Activated CD4-positive, alpha-beta T cell treated with anti-CD3 and anti-CD28 coated beads, Interleukin-2, amount 50 U/mL, for 24 hours (primary cell): ENCODE measurements at places on chromosomes 4 and X.

DNA sequence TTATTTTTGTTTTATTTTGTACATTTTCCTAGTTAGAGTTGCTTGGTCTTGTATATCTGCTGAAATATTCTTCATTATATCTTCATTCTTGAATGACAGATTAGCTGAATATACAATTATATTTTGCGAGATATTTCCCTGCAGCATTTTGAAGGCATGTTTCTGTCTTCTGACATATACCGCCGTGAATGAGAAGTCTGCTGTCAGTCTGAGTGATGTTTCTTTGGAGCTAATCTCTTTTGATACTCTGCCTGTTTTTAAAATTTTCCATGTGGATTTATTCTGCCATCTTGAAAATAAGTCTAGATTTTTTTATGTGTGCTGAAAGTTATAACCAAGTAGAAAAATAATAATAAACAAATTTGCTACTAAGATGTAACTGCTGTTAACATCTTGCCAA, 148.5 kb downstream of the MAGEC1 start:
- DNase-seq, result no peak

DNA sequence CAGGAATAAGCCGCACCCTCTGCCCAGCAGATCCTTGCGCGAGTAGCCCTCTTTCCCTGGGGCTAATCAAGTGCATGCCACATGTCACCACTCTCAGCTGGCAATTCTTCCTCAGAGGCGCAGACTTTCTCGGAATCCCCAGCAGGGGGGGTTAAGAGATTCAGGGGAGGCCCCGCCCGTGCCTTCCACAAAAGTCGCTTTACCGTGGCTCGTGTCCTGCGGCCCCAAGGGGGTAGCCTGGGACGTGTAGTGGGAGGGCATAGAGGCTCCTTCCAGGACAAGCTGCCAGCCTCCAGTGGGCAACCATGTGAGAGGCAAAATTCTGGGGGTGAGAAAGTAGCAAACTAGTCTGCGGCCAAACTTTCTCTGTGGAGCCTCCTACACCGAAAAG, 652 bp downstream of the SRPX start:
- no peak for DNase-seq

- no peak for DNase-seq
Observed at GRCh38 chrX:68934922-68935321, 106.1 kb downstream of the EFNB1 start.

GRCh38 chrX:101051153-101051548, 760 bp downstream of the TRMT2B start:
- no peak for DNase-seq

DNA sequence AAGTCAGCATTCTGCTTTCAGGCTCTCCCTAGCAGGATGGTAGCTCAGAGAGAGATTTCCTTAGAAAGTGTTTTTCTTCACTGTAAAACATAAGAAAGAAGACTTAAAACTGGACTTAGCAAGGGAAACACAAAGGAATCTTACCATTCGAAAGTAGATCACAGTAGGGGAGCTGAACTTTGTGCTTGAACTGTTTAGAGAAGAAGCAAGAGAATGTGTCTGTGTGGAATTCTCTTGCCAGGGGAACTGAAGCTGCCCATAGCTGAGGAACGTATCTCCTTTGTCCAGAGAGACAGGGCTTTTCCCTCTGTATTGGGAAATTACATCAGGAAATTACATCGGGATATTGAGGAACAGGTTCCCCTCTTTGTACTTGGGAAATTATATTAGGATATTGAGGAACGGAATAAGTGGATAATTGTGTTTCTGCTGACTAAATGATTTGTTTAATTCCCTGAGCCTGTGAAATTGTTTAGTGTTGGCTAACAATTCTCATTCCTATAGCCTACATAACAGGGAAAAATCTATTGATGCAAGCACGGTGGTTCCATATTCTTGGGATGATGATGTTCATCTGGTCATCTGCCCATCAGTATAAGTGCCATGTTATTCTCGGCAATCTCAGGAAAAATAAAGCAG, 21.2 kb downstream of the SRD5A3 start:
- DNase-seq, result no peak

- DNase-seq, result no peak
Observed at GRCh38 chr4:5510504-5510903, 197.9 kb downstream of the EVC2 start.

DNA sequence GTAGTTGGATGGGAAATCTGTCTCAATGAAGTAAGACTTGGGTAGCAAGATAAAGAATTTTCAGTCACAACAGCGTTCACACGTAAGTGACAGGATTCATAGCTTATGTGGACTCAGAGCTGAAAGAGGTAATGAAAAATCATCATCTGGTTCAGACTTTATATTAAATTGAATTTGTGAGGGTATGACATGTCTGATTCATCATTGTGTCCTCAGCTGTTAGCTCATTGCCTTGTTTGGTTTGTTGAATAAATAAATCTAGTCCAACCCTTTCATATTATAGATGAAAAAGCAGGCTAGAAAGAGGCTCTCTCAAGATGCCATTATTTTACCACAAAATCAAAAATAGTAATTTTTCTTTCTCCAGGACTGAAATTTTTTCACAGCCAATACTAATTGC, 2.7 kb upstream of the CYSLTR1 start:
- DNase-seq, result no peak

DNA sequence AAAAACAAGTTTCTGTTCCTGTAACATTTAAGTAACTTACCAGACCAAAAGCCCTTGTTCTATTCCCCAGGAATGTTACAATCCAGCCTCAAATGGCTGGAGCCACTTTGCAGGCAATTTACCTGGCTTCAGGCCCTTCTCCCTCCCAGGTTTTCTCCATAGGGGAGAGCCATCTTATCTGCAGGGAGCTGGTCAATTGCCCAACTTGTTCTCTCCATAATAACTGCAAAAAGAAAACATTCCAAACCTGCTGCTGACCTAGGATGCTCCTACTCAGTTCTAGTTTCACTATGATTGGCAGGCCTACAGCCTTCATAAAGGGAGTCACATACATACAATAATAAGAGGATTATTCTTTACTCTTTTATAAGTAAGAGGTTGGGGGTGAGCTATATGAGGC, 670.7 kb downstream of the PCDH7 start:
- no peak for DNase-seq

DNA sequence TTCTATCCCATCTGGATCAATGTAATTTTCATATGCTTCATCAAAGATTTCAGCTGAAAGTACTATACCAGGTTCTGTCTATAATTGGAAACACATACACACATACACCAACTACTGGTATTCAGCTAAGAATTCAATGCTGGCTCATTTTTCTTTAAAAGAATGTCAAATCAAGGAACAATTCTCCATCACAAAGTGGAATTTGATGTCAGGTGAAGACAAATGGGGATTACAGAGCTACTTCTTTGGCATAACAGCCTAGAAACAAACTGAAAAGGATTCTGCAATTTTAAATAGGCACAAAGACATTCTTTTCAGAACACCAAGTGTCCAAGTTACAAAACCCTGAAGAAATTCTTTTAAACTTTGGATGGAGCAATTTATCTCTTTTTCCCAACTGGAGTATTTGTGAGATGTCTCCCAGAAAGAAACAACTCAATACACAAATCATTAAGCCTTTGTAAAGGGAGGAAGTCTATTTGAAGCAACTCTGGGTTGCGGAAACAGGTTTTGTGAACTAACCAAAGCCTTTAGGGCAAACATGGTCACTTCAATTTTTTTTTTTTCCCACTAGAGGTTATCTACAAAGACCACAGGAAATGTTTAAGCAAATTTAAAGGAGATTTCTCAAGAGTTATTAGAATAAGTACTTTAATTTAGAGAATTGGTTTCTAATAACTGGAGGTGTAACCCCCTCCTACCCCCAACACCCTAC, 1.9 kb upstream of the FAM9C start:
- no peak for DNase-seq

GRCh38 chrX:21305799-21306336, 68.3 kb upstream of the CNKSR2 start:
- DNase-seq, result no peak

DNA sequence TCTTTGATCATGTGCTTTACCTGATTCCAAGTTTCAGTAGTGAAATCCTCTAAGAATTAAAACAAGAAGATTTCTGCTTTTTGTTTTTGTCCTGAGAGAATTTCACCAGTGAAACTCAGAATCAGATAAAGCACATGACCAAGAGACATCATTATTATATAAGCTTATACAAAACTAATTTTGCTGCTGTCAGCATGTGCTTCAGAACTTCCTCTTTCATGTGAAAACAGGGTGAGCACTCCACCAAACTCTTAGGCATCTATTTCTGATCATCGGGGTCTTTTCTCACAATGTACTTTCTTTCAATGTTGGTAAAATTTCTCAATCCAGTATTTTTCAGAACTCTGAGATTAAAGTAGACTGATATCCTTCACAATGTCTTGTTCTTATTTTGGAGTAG, 152.1 kb downstream of the SLC39A8 start:
- no peak for DNase-seq
